ENCODE measurements at places on chromosomes 6 and 20. TPM values are rescaled to one million over a fixed set of nuclear protein-coding genes. Genes with fewer than 3 reads are reported as not detected.

- no peak for DNase-seq
Measured at GRCh38 chr6:150184850-150185731, 42.2 kb downstream of the PPP1R14C start.

GRCh38 chr6:154070657-154071056, 31.6 kb downstream of the OPRM1 start:
- no peak for DNase-seq

GRCh38 chr6:99901596-99902384, 92.2 kb downstream of the MCHR2 start:
- no peak for DNase-seq

GRCh38 chr20:1415667-1416468, 23.0 kb upstream of the FKBP1A start:
- DNase-seq, result no peak

DNA sequence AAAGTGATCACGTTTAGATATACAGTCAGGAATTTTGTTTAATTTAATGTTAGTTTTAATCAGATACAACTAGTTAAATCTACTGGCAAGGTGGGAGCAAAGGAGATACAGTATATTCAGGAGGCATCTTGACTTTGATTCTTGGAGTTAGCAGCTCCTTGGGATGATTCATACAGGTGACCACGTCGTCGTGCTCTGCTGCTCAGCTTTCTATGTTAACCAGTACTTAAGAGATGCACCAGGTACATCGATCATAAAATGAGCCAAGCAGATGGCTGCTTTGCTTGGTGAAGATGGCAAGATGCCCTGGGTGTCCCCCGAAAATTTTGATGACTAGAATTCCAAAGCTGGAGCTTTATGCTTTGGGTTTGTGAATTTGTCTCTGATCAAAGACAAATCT, 64.7 kb downstream of the TBC1D7 start:
- DNase-seq, result no peak

- no peak for DNase-seq
Measured at GRCh38 chr6:32110632-32111031, 1.5 kb upstream of the TNXB start.

DNA sequence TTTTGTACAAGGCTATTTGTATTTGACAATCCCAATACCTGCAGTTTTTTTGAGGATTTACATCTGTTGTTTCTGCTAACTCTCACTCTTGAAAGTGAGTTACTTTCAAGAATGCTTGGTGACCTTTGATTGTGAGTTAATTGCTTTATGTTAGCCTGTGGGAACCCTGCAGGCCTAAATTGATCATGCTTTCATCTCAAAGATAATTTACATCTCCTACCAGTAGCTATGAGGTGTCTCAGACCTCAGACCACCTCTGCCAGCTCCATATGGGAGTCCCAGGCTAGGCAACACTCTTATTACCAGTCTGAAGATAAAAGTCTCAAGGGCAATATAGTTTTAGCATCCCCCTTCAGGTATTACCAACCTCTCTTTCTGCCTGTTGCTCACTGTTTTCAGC, 116.4 kb upstream of the THEMIS start:
- no peak for DNase-seq

- DNase-seq, result no peak
Measured at GRCh38 chr6:105748737-105749161, 337.4 kb upstream of the PRDM1 start.

- no peak for DNase-seq
Measured at GRCh38 chr6:117544716-117545115, 57.6 kb downstream of the GOPC start.

DNA sequence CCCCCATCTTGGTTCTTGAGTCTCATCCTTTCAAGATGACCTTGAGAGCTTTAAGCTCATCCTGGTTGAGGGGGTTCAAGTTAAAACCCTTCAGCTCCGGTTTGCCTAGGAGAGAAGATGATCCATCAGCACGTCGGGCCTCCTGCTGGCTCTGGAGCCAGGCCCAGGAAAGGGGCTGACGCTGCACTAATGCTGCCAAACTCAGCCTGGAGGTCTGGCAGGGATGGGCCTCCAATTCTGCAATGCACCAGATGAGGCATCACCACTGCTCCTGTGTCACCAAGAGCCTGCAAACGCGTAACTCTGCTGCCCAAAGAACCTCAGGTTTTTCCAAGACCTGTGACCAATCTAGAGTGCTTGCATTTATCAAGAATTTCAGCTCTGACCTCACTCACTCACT, 6.1 kb downstream of the PDRG1 start:
- DNase-seq, result no peak

EEF1A2 gene
- 11.2 TPM for total RNA-seq

E2F1 gene
- total RNA-seq, result 6.6 TPM

MDFI gene
- 32.6 TPM for total RNA-seq

RNF182 gene
- total RNA-seq, result 0.90 TPM

RALY gene
- total RNA-seq, result 53.9 TPM

PEX6 gene
- 12.2 TPM for total RNA-seq

NKX2-4 gene
- total RNA-seq, result not detected

DUSP15 gene
- 1.4 TPM for total RNA-seq

GCNT2 gene
- 15.0 TPM for total RNA-seq

ZBTB46 gene
- total RNA-seq, result 10.6 TPM

Data from urinary bladder (tissue), 4 donors.